ENCODE measurements at places on chromosomes 1 and 21.

DNA sequence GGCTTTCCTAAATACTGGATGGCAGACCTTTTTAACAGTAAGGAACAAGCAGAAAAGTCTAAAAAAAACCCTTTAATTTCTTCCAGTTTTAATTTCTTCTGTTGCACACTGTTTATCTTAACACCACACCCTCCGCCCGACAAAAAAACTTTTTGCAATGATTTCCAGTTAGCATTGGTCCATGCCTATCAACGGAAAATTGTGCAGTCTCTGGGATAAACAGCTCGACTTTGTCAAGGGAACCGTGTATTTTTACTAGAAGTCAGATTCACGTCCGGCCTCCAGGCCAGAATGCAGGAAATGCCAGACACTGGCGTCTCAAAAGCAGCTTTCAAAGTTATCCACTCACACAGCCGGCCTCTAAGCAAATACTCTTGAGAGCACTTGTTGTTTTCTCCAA is 378 bp upstream of the NUP210L start:
- DNase-seq = no peak

DNA sequence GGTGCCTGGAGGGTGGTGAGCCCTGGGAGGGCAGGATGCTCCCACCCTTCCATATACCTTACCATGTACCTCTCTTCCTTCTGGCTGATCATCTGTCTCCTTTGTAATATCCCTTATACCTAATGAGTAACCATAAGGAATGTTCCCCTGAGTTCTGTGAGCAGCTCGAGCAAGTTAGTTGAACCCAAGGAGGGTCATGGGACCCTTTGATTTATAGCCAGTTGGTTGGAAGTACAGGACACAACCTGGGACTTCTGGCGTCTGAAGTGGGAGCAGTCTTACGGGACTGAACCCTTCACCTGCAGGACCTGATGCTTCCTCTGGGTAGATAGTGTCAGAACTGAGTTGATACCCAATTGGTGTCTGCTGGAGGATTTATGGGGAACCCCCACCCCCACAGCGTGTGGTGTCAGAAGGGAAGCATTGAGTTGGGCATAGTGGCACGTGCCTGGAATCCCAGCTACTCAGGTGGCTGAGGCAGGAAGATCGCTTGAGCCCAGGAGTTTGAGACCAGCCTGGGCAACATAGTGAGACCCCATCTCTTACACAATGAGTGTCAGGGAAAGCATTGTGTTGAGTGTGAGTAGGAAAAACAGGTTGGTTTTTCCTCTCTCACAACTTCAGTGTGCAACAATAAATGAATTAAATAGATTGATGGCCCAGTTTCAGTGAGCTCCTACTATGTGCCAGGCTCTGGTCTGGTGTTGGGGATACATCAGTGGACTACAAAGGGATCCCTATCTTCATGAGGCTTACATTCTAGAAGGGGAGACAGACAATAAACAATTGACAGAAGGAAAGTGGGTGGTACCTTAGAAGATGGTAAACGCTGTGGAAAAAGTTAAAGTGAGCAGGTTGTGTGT is 16.0 kb downstream of the DNAJC16 start:
- no peak for DNase-seq

GRCh38 chr1:182897696-182898095 is 55.3 kb downstream of the SHCBP1L start:
- no peak for DNase-seq

DNA sequence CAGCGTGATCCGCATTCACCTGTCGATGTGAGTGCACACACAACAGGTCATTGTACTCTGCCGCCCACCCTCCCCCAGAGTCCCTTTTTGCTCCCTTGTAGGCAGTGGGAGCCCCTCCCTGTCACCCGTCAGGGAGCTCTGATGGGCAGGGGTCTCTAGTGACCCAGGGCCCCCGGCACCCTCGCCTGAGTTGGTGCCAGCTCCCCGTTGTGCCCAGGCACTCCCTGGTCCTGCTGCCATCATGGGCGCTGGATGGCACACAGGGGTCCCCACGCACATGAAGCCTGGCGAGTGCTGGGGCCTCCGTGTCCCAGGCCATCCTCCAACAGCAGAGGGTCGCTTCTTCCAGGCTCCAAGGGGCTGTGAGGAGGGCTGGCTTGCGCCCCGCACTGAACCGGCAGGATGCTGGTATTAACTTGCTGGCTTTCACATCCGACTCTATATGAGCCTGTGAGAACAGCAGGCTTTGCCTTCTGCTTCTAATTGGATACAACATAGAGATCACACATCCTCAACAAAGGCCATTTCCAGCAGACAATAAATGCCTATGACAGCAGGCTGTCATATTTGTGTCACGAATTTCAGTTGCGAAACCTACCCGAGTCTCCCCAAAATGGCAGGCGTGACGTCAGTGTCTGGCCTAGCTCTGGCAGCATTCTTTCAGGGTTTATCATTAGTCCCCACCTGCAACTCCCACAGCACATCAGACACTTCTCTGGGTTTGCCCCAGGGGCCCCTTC is 35.4 kb downstream of the KIAA1614 start:
- no peak for DNase-seq

DNA sequence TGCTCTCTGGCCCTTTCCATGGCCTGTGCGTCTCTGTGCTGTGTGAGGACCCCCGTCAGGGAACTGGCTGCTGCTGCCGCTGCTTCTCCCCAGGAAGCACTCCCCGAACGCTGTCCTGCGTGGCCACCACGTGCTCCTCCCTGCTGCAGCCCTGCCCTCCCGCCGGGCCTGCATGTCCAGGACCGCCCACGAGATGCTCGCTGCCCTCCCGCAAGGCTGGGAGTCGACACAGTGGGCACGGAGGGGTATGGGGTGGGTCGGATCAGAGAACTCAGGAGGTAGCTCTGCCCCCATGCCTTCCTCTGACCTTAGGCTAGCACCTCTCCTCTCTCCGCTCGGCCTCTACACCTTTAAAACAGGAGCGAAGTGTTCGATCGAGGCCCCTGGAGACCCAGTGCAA is 171.9 kb upstream of the AJAP1 start:
- no peak for DNase-seq

- DNase-seq = no peak
Measured at GRCh38 chr1:186531561-186532165, 70.7 kb upstream of the PDC start.

DNA sequence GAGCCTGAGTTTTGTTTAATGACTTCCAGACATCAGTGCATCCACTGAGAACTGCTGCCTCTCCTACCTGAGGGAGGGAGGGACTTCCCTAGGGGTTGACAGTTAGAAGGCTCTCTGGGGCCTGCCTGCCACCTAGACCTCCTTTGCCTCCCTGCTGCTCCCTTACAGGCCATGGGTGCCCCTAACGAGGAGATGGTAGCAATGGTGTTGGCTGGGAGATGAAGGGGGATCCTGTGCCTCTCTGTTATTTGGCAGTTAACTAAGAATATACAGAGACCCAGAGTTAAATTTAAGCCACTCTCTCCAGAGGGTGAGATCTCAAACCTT is 66.1 kb downstream of the UBE2U start:
- no peak for DNase-seq

GRCh38 chr1:214637722-214638458 is 34.9 kb downstream of the CENPF start:
- DNase-seq = no peak

DNA sequence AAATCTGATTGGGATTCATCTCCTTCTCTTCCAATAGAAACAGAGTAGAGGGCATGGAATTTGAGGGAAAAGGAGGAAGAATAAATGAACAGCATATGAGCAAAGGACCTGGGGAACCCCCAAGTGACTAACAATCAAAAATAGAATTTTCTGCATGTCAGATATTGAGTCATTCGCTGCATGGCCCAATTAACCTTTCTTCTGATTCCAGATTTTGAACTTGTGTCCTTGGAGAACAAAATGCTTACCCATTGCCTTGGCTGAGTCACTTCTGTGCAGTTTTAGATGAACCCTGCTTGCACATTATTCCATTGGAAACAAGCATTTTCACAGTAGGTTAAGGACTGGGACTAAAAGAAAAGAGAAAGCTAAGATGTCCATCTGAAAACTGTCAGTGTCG is 390.5 kb downstream of the ST6GALNAC3 start:
- DNase-seq = no peak

Measured in effector CD8-positive, alpha-beta T cell (primary cell).